ENCODE measurements at places on chromosomes 4 and X.

DNA sequence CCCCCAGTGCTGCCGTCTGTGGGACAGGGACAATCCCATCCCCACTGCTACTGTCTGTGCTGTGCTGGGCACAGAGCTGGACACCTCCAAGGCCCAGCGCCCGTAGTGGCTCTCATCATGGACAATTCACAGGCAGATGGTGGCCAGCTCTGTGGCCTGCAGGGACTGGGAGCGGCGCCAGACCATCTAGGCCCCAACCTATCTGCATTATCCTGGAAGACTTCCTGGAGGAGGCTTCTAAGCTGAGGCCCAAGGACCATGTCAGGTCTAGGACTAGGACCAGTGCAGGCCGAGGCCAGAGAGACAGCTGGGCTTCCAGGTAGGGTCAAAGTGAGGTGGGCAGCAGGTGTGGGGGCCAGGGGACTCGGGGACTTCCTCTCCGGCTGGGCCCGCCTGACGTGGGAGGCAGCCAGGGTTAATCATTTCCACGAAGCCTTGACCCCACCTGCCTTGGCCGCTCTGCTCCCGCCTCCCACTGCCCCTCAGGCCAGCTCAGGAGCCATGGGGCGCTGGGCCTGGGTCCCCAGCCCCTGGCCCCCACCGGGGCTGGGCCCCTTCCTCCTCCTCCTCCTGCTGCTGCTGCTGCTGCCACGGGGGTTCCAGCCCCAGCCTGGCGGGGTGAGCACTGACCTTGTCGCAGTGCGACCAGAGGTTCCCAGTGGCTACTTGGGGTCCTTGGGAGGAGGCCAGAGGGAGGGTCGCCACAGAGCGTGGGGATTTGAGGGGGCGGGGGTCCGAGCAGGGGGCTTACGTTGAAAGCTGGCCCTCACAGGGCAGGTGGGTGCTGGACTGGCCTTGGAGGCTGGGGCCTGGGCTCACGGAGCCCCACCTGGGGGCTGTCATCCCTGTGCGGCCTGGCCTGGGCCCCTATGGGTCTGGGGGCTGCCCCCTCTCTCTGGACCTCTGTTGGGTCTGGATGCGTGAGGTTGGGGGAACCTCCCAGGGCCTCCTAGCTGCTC lies at the start of gene HGFAC:
Gene HGFAC (plus strand): TSS at position 468 of the 959 bp plus-strand sequence. CDS start 34 bp downstream, at position 502.
- no peak for DNase-seq
- no peaks in the 10 kb centered on the region for H3K36me3 ChIP-seq
- no peak within 1 kb of the TSS for H3K4me3 ChIP-seq

- H3K27me3 ChIP-seq: no peaks in the 10 kb centered on the region
- no peak for DNase-seq
- H3K27ac ChIP-seq: no peak overlapping the region
- H3K36me3 ChIP-seq: no peaks in the 10 kb centered on the region
- H3K4me1 ChIP-seq: peaks cover 16% of the 10 kb centered on the region
These were observed 14.7 kb downstream of the SORCS2 start for GRCh38 chr4:7206911-7207567.

DNA sequence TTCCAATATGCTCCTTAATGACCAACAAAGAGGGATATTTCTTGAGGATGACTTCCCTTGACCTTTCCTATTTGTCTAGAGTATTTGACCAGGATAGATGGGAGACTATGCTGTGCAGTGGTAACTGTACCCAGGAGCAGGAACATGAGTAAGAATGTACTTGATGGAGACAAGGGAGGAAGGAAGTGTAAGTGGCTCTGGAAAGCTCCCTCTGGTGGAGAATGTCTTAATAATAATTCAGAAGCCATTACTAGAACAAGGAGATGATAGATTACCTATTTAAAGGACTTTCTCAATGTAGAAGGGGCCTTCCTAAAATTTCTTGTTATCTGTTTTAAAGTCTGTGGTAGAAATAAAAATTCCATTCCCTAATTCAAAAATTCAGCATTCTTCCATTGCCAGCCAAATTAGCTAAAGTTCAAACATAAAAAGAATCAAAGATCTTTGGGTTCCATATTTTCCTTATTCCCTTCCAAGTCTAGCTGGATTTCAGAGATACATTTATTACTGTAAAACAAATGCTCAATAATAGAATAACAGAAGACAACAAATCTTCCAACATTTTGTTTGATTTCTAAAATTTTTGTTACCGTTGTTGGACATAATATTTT lies 83.8 kb downstream of the GRID2 start:
- no peak overlapping the region for H3K27ac ChIP-seq
- no peaks in the 10 kb centered on the region for H3K4me1 ChIP-seq
- peak; percentile 7 for DNase-seq
- no peak overlapping the region for H3K4me3 ChIP-seq

GRCh38 chr4:184315675-184316359 lies 98.1 kb upstream of the ENPP6 start:
- no peaks in the 10 kb centered on the region for H3K36me3 ChIP-seq
- H3K4me1 ChIP-seq: no peaks in the 10 kb centered on the region
- no peak for DNase-seq
- H3K27ac ChIP-seq: no peak overlapping the region

DNA sequence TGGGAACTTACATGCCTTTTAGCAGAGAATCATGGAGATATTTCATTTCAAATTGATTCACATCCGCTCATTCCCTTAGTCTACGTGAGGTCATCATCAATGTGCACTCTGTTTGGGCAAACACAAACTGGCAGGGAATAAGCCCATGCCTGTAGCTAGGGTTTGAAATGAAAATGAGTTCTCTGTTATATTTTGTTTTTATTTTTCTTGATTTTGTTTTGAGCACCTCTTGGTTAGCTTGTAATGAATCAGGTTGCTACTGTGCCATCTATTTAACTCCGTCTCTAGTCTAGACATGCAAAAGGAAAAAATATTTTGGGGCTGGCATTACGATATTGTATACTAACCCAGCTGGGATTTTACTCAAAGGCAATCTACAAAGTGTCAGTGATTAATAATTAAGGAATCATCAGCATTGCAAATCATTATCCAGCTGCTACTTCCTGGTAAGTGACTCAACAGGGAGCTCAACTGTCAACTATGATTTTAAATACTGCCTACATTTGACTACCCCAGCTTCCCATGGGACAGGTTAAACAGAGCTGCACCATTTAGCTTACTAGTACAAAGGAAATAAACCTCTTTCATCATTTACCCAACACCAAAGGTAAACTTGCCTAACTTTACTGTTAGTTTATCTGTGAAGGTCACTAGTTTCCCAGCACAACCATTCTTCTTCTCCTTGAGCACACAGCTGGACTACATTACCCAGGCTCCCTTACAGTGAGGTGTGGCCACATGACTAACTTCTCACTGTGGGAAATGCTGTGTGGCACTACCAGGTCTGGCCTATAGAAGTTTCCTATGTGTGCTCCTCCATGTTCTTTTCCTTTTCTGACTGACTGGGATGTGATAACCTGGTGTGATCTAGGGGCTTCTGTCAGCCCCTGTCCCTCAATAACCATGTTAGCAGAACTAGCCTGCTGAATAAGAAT lies 21.2 kb upstream of the TRPC5OS start:
- no peaks in the 10 kb centered on the region for H3K36me3 ChIP-seq
- H3K27ac ChIP-seq: peak overlapping the region; percentile 56
- H3K4me3 ChIP-seq: no peak overlapping the region
- H3K27me3 ChIP-seq: no peaks in the 10 kb centered on the region
- no peak for DNase-seq
- H3K4me1 ChIP-seq: peaks cover 20% of the 10 kb centered on the region

GRCh38 chrX:15748841-15749240 lies 10.8 kb downstream of the CA5B start:
- H3K36me3 ChIP-seq: no peaks in the 10 kb centered on the region
- no peak for DNase-seq
- H3K4me1 ChIP-seq: no peaks in the 10 kb centered on the region
- no peak overlapping the region for H3K4me3 ChIP-seq
- no peaks in the 10 kb centered on the region for H3K27me3 ChIP-seq

GRCh38 chr4:106347167-106347566 lies 21.4 kb downstream of the GIMD1 start:
- H3K4me3 ChIP-seq: no peak overlapping the region
- DNase-seq: no peak
- no peaks in the 10 kb centered on the region for H3K27me3 ChIP-seq
- peaks cover 3% of the 10 kb centered on the region for H3K36me3 ChIP-seq
- no peak overlapping the region for H3K27ac ChIP-seq

DNA sequence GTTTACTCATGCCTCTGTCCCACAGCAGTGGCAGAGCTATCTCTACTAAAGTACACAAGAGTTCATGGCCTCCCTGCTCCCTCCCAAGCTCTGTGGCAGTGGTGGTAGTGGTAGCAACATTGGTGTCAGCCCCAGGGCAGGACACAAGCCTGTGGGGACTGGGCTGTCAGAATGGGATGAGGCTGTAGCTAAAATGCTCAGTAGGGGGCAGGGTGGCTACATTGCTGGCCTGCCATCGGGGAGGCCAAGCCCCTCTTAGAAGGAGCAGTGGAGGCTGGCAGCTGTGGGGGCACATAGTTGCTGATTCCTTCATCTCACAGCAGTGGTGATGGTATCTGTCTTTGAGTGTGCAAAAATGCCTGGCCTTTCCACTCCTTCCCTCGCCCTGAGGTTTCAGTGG lies 461.7 kb downstream of the PCDH18 start:
- H3K27ac ChIP-seq: no peak overlapping the region
- no peaks in the 10 kb centered on the region for H3K4me1 ChIP-seq
- DNase-seq: no peak
- no peak overlapping the region for H3K4me3 ChIP-seq

DNA sequence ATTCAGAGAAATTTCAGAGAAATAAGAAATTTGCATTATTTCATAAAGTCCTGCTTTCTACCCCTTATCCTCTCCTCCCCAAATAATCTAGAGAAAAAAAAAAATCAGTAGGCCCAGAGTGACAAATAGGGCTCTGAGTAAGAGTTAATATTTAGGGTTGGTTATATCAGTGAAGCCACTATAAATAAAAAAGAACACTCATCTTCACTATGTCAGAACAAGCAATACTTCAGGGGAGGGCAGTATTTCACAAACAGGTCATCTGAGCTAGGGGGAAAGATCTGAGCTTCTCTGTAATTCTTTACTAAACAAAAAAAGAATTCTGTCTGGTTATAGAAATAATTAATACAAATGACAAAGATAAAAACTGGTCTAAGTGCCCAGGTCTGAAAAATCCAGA lies 39.4 kb downstream of the PDE5A start:
- H3K4me3 ChIP-seq: no peak overlapping the region
- H3K36me3 ChIP-seq: no peaks in the 10 kb centered on the region
- no peaks in the 10 kb centered on the region for H3K27me3 ChIP-seq
- no peaks in the 10 kb centered on the region for H3K4me1 ChIP-seq
- no peak overlapping the region for H3K27ac ChIP-seq
- no peak for DNase-seq

DNA sequence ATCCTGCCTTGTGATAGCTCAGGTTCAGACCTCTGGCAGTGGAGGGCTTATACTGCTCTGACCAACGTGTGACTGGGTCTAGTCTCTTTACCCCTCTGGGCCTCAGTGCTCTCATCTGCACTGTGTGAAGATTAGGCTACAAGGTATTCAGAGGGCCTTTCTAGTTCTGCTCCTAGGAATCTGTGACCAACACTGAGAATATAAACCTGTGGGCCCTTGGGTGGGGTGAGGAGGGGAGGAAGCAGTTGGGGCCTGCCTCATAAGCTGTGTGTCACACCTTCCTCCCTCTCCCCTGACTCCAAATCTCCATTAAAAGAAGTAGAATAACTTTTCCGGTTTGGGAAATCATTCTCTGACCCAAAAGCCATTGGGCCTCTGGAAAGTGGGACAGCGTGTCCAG lies 66.3 kb upstream of the MSN start:
- H3K4me1 ChIP-seq: peaks cover 13% of the 10 kb centered on the region
- no peaks in the 10 kb centered on the region for H3K27me3 ChIP-seq
- no peak overlapping the region for H3K4me3 ChIP-seq

- no peak overlapping the region for H3K4me3 ChIP-seq
- DNase-seq: no peak
- no peak overlapping the region for H3K27ac ChIP-seq
These were observed 419.9 kb upstream of the NWD2 start for GRCh38 chr4:36824682-36825081.

DNA sequence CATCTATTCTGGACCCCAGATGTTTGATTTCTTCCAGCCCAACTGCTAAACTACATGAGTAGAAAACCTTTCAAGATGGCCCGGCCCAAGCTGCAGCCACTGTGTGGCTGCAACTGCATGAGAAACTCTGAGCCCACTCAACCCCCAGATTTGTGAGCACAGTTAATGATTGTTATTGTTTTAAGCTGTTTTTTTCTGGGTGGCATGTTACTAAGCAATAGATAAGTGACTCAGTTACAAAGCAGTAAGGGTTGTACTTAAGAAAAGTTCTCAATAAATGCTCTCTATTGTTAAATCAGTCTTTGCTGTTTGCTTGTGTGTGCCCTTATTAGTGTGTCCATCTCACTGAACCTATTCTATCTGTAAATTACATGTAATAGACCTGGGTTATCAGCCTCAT lies 51.8 kb downstream of the GC start:
- H3K36me3 ChIP-seq: no peaks in the 10 kb centered on the region
- no peaks in the 10 kb centered on the region for H3K4me1 ChIP-seq
- no peak overlapping the region for H3K4me3 ChIP-seq
- H3K27me3 ChIP-seq: no peaks in the 10 kb centered on the region
- no peak overlapping the region for H3K27ac ChIP-seq

All from keratinocyte (primary cell).